ENCODE measurements at places on chromosomes 6 and 20. TPM values are rescaled to one million over a fixed set of nuclear protein-coding genes. Genes with fewer than 3 reads are reported as not detected.

Gene LHFPL5
- total RNA-seq, result not detected

DNA sequence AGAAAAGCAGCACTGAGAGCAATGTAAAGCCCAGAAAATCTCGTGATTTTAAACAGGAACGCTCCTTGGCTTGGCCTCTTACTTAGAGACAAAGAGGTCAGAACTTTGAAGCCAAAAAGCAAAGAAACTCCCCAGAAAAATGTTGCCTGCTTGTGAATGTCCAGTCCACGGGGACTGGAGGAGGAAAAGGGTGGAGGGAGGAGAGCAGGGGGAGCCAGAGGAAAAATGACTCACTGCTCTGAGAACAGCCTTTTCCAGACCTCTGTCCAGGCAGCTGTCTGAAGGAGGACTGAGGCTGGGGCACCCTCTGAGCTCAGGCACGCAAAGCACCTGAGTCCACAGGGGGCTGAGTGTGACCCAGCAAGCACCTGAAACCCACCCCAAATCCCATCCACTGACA is 64.7 kb downstream of the TRAM2 start:
- DNase-seq, result no peak

DNA sequence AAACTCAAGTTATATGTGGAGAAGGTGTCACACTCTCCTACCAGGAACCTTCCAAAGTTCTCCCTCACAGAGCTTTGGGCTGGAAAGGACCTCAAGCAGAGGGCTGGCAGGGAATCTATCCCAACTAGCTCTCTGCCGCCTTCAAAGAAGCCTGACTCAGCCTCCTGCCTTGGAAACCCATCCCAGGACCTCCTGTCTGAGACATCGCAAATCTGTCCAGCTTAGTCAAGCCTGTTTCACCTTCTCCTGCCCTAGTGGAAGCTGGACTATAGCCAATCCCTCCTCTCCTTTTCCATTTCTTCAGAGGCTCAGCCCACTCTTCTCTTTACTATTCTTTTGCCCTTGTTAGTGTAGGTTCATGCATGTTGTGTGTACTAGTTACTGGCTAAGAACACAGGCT is 48.2 kb upstream of the FOXP4 start:
- no peak for DNase-seq

Gene PM20D2
- total RNA-seq, result 3.9 TPM

Gene C6orf15
- not detected for total RNA-seq

DNA sequence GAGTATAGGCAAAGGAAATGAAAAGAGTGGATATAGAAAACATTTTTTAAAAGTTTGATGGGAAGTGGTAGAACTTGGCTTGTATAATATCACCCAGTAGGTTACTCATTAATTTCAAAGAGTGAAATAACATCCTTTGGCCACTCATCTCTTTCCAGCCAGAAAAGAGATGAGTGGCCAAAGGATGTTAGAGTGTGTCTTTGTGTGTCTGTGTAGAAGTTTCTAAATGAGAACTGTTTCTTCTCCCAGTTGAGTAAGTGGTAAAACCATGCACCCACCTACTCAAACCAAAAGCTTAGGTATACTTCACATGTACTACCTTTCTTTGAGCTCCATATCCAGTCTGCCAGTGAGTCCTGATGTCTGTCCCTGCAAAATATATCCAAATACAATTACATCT is 47.7 kb upstream of the TMEM244 start:
- no peak for DNase-seq

Gene GUCA1A
- total RNA-seq, result not detected
